ENCODE measurements at places on chromosomes 7 and 10.

DNA sequence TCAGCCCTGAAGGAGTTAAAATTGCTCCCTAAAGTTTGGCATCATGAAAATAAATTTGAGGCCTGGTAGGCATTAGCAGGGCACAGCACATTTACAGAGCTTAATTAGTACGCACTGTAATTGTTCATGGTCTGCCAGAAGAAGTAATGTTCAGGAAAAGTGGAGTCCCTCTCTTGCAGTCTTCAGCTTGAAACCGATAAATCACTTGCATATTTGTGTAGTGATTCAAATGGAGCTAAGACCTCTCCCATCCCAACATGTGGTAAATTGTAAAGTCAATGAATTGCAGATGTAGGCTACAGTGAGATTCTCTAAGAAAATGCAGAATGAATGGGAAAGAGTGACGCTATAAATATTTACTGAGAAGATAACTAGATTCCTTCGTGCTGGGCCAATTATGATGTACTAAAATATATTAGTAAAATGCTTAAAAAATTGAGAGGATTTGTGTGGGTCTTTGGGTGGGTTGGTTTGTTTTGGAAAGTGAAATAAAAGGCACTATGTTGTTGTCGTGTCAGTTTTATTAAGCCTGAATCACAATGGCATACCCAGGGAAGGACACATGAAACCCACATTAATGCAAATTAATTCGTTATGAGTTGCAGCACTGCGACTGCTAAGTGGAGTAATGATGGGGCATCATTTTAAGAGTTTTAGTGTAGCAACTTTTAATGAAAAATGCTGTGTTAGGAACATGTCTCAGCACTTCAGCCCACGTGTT is 8.4 kb downstream of the TCF7L2 start:
- DNase-seq = no peak

- no peak for DNase-seq
These were observed 37.2 kb downstream of the BAMBI start for GRCh38 chr10:28714401-28715053.

GRCh38 chr7:26070290-26070689 is 81.7 kb upstream of the NFE2L3 start:
- DNase-seq = no peak

GRCh38 chr10:71715026-71715425 is 4.6 kb downstream of the C10orf105 start:
- DNase-seq = no peak

- no peak for DNase-seq
These were observed 9.2 kb downstream of the OR2A5 start for GRCh38 chr7:144057954-144058353.

DNA sequence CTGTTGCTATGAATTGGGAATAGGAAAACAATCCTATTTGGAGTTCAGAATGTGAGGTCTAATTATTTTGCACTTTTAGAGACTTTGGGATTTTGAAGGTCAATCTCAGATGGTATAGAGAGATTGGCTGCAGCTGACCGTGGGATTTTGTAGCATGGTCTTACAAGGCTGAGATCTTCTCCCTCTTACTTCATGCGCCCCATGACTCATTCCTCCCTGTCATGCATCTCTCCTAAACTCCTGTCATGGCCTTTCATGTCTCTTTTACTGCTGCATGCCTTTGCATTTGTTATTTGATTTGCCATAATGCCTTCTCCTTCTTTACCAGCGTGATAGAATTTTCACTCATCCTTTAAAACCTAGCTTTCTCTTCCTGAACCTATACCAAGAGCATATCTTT is 133.1 kb downstream of the BBS9 start:
- DNase-seq = no peak

DNA sequence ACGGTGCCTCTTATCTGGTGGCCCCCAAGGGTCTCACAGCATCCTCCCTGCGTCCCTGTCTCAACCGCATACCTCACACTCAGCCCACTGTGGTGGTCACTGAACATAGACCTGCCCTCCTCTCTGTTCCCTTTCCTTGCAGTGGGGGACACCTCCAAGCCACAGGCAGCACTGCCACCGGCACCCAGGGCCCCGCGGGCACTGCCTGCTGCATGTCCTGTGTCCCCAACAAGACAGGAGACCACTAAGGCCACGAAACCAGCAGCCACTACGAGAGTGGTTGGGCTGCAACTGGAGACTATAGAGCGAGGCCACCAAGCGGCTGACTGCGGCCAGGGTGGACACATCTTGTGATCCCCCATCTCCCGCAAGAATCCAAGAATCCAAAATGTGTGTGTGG is 15.3 kb downstream of the BRI3 start:
- no peak for DNase-seq

GRCh38 chr10:49174261-49174925 is 13.8 kb downstream of the TMEM273 start:
- no peak for DNase-seq

DNA sequence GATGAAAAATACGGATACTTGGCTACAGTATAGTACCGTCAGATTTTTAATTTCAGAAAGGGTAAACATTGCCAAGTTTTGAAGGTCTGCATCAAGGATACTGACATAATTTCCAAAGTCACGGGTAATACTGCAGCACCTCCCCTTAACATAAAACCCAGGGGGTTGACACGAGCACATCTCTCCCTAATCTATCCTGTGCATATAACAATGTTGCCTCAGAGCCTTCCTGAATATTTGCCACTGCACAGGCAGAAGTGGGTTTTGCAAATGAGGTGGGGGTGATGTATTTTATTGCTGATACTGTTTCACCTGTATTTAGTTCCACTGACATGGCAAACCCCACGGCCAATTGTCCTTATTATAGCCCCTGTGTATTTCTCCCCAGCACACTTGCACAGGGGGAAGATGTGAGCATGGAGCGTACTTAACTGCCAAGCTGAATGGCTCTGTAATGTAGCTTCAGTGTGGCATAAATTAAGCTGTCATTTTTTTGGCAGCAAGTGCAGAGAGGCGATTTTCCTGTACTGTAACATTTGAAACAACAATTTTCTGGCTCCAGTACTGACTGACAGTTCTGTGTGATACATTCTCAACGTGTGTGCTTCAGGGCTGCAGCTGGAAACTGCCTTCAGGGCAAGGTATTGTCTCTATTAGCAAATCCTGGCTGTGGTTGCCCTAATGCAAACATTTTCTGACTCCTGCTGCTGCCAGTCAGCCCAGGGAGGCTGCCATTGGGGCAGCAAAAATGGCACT is 299.6 kb upstream of the SP4 start:
- DNase-seq = no peak

DNA sequence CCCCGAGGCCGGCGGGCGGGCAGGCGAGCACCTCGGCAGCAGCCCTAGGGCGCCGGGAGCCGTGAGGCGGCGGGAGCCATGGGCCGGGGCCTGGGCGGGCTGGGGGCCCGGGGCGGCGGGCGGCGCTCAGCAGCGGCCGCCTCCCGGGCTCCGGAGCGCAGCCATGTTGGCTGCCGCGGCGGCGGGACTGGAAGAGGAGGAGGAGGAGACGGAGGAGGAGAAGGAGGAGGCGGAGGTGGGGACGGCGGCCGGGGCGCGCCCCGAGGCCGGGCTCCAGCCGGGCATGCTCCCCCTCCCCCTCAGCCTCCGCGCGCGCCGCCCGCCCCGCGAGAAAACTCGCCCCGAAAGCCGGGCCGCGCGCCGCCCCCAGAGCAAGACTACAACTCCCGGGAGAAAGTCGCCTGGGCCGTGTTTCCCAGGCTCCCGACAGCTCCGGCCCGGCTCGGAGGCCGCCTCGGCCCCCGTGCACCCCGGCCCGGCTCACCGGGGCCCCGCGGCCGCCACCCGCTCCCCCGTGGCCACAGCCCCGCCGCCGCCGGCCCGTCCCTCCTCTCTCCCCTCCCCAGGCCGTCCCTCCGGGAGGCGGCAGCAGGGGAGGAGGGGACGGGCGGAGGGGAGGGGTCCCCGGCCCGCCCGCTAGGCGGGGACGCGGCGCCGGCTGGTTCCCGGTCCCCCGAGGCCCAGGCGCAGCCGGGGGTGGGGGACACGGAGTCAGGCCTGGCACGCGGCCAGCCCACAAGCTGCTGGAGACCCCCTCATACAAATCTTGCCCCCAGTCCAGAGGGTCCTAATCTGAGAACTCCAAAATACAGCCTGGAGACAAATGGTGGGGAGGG is at the start of gene DLG5:
Gene DLG5, minus strand, starts transcription at position 190 of the 836 bp plus-strand sequence. CDS start 235 bp downstream, outside the sequence.
- no peak for DNase-seq

DNA sequence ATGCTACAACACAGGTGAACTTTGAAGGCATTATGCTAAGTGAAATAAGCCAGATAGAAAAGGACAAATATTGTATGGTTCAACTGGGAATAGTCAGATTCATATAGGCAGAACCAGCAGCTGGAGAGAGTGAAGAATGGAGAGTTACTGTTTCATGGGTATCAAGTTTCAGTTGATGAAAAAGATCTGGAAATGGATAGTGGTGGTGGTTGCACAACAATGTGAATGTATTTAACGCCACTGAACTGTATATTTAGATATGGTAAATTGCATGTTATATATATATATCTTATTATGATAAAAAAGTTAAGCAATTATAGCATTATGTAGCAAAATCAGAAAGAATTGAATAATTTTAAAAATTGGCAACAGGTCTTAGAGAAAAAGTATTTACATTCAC is 3.9 kb downstream of the LMBR1 start:
- DNase-seq = peak; percentile 43

- DNase-seq = no peak
These were observed 99.4 kb downstream of the RNF216 start for GRCh38 chr7:5681979-5682546.

DNA sequence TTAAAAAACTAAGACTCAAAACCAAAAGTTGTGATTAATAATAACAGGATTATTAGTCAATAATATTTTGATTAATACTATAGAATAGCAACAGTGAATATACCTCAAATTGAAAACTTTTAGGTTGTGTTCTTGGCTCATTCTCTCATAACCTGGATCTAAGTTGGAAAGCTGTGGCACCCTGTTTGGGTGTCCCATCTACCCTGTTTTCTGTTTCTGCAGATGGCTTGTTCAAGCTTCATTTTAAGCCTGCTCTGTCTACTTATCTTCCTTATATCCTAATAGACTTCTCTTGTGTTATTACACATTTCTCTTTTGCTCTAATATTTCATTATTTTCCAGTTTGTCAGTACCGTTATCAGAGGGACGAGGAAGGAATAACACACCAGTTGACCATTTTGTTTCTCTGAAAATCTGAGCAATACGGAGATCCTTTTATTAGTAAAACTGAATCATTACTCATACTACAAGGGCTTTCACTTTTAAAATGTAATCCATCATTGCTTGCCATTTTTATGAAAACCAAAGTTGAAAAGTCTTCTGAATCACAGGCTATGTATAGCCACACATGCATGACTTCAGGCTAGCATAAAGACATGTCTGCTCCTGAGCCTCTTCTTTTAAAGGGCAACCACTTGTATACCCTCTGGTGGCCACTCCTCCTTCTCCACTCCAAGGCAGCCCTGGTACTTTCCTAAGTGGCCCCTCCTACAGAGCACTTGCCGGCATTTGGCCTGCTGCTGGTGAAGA is 22.3 kb downstream of the COX15 start:
- no peak for DNase-seq

DNA sequence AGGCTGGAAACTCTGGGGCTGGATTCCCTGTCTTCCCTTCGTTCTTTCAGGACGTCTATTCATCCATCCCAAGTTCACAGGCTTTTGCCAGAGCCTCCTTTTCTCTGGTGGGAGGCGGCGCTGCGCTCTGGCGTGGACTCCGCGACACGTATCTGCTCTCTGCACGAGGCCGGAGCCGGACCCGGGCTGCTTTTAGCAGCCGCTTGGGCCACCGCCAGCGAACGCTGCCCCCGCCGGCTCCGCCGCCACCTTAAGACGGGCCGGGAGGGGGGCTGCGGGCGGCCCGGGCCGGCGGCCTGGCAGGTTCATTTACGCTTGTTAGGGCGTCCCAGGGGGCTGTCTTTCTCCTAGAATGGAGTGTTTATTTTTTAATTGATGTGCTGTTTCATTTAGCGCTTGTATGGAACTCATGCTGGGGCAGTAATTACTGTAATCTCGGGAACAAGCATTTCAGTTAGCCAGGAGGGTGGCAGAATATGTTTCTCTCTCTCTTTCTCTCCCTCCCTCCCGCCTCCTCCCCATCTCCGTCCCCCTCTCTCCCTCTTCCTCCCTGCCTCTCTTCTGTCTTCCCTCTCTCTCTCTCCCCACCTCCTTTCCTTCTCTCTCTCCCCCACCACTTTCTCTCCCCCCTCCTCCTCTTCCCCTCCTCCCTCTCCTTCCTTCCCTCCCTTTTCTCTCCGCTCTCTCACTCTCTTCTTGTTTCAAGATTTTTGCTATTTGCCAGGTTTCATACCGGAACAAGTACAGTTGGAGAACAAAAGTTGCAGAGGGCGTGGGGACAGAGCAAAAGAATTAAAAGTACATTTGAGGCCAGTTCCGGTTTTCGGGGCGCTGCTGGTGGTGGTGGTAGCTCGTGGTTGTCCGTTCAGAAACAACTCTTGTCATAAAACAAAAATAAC is 1.3 kb upstream of the FZD8 start:
- DNase-seq = no peak

DNA sequence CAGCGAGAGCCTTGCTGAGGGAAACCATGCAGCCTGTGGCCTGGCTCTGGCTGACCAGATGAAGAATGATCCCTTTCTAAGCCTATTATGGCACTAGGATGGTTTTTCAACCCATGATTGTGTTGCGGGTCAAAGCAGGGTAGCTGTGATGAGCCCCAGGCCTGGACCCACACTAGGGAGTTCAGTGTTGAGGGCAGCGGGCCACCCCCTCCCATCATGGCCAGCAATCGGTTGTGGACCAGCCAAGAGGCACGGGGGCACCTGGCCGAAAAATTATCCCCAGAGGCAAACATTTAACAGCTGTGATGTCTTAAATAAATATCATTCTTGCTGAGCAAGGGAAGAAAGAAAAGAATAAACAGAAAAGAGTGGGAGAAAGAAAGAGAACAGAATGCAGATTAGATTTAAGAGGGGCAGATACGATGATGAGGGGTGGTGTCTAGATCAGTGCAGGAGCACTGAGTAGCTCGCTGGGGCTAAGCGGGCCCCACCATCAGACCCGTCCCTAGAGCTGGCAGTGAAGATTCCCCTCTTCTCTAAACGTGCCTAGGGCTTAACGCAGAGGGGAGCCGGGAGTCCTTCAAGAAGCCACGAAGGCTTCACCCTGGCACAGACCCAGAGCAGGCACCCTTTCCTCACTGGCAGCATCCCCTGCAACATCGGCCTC is 82.7 kb downstream of the SLC37A3 start:
- DNase-seq = no peak

DNA sequence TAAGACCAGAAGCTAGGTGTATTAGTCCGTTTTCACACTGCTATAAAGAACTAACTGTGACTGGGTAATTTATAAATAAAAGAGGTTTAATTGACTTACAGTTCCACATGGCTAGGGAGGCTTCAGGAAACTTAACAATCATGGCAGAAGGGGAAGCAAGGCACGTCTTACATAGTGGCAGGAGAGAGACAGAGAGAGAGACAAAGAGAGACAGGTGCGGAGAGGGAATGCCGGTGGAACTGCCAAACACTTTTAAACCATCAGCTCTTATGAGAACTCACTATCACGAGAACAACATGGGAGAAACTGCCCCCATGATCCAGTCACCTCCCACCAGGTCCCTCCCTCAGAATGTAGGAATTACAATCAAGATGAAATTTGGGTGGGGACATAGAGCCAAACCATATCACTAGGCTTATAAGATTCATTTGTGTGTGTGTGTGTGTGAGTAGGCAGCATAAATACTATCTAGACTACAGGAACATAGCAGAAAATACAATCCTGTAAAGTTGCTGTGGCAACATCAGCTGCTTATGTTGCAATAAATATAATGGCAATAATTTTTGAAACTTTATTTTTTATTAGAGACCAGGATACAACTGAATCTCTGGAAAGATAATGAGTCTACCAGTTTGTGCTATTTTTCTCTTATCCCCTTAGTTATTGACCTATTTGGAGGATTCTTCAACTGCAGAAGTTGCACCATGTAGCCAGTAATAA is 77.1 kb downstream of the NRF1 start:
- DNase-seq = no peak

- no peak for DNase-seq
These were observed 52.5 kb downstream of the WNT2 start for GRCh38 chr7:117270371-117270770.

- no peak for DNase-seq
These were observed 144.5 kb downstream of the RNF216 start for GRCh38 chr7:5636914-5637313.

All from NCI-H2107 (cell line).